G401 (cell line): ENCODE measurements at places on chromosomes 1 and 21.

DNA sequence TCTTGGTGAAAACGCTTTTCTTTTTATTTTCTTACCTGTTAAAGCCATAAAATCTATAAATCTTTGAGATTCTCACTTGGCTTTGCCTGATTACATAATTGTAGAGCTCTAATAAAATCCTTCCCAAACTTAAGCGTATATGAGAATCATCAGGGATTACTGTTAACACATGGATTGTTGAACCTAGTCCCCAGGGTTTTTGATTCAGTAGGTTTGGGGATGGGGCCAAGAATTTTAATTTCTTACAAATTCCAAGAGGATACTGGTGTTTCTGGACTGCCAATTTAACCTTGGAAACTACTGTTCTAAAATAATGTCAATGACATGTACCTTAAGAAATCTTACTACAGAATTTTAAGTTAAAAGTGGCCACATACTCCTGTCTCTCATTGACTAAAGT, 694.2 kb downstream of the BRINP3 start:
- DNase-seq = no peak

GRCh38 chr1:228058172-228058948, 24.1 kb upstream of the ARF1 start:
- DNase-seq = no peak

DNA sequence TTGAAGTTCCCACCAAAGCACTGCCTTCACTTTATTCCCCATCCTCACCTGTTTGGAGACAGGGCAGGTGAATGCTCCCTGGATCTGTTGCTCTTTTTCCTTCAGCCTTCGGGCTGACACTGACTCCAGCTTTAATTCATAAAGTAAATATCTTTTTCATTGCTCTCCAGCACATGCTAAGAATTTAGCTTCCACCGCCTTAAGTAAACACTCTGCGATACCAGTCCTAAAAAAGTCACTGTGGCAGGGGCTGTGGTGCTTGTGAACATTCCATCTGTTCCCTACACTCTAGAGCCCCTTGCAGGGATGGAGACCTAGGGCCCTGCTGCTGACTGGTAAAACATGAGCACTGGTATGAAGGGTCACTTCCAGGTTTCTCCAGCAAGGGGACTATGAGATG, 896 bp upstream of the PLA2G2A start:
- DNase-seq = no peak

DNA sequence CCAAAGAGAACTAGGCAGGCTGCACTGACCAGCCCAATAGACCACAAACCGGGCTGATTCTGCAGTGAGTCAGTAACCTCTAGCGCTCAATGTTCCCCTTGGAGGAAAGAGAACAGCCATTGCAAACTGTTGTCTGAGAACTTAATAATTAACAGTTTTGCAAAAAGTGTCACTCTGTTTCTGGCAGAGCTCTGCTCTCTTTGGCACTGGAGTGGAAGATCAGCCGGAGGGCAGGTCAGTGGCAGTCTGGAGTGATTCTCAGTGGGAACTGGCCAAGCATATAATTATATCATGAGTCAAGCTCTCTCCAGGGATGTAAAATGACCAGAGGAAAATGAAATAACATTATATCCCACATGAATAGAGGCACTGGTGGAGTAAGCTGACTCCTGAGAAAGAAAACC, 238.3 kb downstream of the HLX start:
- peak; percentile 18 for DNase-seq

- no peak for DNase-seq
Measured at GRCh38 chr21:39105341-39105765, 77.9 kb downstream of the PSMG1 start.

DNA sequence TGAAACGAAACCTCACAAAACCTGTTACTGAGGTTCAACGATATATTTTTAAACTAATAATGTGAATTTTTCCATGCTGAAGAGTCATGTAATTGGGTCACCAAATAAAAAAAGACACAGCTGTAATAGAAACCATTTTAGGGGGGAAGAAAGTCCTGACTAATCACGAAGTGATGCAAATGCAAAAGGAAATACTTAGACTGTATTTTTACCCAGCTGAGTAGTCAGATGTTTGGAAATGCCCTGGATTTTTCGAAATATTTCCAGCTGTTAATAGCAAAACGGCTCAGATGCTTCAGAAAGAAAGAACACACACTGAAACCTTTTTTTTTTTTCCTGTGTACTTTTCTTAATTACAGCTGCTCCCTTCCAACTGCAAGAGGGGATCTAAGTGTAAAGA, 210.3 kb downstream of the SETD4 start:
- DNase-seq = no peak

DNA sequence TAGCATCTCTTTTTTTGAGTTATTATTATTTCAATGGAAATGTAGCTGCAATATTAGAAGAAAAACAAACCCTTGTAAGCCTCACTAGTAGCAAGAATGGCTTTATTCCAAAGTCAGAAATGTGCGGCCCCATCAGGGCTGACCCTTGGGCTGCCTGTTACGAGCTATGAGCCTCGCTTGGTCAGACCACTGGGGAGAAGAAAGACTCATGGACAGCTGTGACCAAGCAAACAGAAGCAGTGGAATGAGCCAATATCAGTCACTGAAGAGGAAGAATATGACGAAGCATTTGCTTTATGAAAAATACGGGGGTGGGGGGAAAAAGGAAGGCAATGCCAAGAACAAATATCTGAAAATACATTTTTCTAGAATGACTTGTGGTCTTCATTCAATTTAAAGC, 504.5 kb downstream of the LMO4 start:
- no peak for DNase-seq

GRCh38 chr1:12643785-12644184, at the start of gene AADACL4:
Gene AADACL4 (plus strand): TSS chr1:12644085. CDS start chr1:12644547, 462 bp downstream.
- no peak for DNase-seq

DNA sequence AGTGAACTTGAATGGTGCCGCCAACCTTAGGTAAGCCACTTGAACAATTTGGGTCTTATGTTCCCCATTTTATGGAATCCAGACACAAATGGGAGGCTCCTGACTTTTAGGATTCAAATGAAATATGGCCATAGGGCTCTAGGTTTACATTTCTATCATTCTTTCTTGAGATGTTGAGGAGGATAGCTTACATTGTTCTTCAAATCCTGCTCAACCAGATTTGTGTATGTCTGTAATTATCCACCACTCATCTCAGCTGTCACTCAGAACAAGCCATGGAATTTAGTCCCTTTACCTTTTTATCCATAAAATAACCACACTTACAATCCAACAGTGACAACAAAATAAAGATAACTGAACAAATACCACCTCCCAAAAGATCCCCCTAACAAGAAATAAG, 682.9 kb upstream of the PTBP2 start:
- DNase-seq = no peak

DNA sequence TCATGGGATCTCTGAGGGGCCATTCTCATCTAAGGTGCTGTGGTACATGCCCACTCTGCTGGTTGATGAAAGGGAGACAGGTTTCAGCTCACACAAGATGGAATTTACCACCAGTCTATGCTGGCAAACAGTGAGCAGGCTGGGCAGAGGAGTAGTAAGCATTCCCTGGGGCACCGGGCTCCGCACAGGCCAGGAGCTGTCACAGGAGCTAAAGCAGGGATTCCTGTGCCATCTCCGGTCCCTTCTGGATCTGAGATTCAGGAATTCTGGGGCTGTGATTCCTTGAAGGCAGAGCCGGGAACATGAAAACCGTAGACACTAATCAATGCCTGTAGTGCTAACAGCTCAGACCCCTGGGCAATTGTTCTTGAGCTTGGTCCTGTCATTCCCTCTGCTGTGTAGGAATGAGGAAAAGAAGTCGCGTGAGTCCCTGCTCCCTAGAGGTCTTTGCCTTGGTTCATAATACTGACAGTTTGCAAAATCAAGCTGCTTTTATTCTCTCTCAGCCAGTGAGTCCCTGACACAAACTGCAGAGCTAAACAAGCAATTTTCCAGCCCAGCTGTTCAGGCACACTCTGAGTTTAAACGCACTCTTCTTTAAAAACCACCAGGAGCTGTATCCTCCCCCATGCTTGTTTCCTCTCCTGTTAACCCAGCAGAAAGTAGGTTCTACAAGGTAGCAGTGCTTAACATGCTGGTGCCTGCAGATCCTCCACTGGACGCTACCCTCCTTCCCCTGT, 52.5 kb downstream of the MDM4 start:
- peak; percentile 26 for DNase-seq

DNA sequence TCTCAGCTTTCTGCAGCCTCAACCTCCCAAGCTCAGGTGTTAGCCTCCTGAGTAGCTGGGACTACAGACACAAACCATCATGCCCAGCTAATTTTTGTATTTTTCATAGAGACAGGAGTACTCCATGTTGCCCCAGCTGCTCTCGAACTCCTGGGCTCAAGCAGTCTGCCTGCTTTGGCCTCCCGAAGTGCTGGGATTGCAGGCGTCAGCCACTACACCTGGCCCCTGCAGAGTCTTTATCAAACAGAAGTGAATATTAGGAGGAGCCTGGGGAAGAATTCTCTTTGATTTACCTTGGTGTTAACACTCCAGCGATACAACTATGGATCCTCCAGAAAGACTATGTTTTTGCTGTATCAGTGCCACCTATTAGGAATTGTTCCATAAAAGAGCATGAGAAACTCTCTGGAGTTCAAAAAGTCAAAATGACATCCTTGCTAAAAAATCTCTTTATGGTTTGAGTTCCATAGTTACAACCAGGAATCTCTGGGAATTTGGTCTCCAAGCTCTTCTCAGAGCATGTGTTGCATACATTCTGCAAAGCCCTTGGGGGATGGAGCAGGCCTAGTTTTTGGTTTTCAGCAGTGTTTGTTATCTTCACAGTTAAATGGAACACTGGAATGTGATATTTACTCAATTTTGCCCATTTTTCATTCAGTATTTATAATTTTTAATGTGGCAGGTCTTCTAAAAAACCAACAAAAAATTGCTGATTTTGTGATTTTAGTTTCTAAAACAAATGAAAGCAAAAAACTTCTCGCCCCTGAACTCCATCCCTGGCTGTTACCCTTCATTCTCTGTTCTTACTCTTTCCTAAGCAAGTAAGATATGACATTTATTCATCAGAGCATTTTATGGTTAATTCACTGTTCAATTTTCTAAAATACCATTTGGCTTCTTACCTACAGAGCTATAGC, 77.3 kb downstream of the OLFML2B start:
- no peak for DNase-seq

- no peak for DNase-seq
Measured at GRCh38 chr1:156481527-156481926, 19.0 kb downstream of the MEF2D start.

DNA sequence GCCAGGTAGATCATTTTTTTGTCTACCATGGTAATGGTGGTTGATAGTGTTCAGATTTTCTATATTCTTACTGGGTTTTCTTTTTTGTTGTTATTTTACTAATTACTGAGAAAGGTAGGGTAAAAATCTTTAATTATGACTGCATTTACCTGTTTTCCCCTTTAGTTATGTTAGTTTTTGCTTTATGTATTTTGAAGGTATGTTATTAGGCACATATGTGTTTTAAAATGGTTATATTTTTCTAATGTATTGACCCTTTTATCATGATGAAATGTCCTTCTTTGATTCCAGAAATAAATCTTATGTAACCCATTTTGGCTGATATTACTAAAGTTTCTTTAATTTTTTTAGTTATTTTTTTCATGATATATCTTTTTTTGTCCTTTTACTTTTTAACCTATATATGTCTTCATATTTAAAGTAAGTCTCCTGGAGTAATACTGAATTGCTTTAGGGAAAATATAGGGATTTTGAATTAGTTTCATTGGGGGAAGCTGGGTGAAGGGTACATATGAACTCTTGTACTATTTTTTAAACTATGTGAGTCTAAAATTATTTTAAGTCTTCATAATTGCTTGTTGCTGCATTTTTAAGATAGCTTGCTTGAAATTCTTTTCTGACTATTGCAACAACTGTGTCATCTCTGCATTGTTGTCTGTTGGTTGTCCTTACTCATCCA, 22.4 kb downstream of the SLC35A3 start:
- no peak for DNase-seq

- no peak for DNase-seq
Measured at GRCh38 chr21:14686466-14687267, 140.6 kb upstream of the SAMSN1 start.

GRCh38 chr1:172882791-172883386, 167.9 kb downstream of the TNFSF18 start:
- DNase-seq = no peak
